ENCODE measurements at places on chromosomes 3 and 15.

DNA sequence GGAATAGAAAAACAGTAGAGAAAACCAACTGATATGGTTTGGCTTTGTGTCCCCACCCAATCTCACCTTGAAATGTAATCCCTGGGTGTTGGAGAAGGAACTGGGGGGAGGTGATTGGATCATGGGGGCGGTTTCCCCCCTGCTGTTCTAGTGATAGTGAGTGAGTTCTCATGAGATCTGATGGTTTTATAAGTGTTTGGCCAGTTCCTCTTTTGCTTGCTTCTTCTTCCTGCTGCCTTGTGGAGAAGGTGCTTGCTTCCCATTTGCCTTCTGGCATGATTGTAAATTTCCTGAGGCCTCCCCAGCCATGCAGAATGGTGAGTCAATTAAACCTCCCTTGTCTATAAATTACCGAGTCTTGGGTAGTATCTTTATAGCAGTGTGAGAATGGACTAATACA is 48.4 kb downstream of the EOMES start:
- no peak for DNase-seq

GRCh38 chr3:141239511-141240281 is 8.1 kb downstream of the PXYLP1 start:
- no peak for DNase-seq

GRCh38 chr15:61367953-61368352 is 138.9 kb upstream of the RORA start:
- no peak for DNase-seq

DNA sequence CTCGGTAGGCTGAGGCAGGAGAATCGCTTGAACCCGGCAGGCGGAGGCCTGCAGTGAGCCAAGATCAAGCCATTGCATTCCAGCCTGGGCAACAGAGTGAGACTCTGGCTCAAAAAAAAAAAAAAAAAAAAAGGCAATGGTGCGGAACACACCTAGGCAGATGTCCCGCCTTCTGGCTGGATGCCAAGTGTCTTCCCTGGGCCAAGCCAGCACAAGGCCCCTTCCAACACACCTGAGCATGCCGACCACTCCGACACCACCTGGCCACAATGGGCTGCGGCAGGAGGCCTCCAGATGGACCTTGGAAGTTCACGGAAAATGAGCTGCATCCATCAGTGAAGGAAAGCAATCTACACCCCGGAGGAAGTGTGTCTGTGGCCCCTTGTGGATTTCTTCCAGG is 19.0 kb downstream of the NUP210 start:
- DNase-seq: no peak

- no peak for DNase-seq
Observed at GRCh38 chr15:44427756-44428724, 611 bp downstream of the CTDSPL2 start.

GRCh38 chr15:48682942-48683651 is 37.6 kb upstream of the FBN1 start:
- no peak for DNase-seq

DNA sequence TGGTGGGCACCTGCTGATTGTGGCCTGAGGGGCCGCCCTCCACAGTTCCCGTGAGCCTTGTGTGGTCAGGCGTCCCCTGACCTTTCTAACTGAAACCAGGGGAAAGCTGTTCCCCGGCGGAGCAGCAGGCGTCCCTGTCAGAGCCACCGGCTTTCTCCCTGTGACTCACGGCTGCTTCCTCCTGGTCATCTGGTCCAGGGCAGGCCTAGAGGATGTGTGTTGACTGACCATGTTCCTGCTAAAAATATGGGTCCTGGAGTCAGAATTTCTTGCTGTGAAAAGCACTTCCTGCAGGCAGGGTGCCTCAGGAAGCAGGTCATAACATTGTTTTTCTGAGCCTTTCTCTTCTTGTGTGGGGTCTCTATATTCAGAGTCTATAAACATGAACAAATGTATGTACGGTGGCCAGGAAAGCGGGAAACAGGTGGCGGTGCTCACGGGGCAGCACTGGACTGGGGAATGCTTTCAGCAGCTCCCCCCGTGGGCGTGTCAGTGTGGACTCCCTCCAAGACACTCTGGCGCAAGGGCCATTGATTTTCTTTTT is 38.4 kb upstream of the CGNL1 start:
- no peak for DNase-seq

DNA sequence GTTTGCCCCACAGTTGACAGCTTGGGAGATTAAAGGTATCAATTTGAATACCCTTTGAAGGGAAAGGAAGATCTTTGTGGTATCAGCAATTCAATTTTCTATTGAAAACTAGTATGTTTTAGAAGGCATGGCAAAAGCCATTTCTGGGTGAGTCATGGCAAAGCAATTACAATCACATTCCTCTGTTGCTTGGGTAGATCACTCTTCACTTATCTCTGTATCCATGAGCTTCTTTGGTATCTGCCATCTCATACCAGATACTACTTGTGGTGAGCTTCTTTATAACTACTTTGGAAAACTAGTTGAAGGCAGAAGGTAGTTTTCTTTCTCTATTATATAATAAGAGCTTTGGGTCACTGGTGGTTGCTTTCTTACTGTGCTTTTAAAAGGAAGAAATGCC is 28.3 kb upstream of the LSAMP start:
- DNase-seq: no peak

GRCh38 chr3:176274161-176274560 is 923.1 kb downstream of the TBL1XR1 start:
- DNase-seq: peak; percentile 95

DNA sequence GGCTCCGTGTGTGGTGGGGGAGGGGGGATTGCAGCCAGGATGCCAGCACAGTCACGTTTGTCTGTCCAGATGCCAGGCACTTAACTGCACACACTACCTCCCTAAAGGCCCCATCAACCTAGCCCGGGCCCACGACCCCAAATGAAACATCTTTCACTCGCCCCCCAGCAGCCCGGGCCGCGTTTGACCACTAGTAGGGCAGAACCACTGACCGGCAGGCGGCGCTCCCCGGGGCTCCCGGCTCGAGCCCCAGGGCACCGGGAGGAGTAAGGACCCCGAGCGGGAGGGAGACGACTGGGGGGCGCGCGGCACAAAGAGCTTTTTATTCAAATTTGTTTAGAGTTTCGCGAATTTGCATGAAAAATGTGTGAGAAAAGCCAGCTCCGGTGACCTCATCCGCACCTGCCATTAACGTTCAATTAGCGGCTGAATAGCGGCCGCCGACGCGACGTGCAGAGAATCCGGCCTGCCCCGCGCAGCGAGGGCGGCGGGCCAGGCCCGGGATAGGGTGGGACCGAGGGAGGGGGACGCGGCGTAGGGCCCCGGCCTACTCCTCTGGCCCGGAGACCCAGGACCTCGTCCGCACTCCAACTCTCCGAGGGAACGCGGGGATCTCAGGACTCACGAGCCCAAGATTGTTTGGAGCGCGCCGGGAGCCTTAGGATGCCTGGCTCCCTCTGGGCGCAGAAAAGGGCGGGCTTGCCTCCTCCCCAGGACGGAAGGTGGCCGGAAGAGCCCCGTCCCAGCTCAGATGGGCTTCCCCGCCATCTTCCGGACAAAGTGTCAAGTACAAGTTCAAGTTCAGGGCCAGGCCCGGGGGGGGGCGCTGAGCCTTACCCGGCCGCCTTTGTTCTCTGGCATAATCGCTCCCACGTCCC is 64.9 kb upstream of the POLG start:
- peak; percentile 28 for DNase-seq

DNA sequence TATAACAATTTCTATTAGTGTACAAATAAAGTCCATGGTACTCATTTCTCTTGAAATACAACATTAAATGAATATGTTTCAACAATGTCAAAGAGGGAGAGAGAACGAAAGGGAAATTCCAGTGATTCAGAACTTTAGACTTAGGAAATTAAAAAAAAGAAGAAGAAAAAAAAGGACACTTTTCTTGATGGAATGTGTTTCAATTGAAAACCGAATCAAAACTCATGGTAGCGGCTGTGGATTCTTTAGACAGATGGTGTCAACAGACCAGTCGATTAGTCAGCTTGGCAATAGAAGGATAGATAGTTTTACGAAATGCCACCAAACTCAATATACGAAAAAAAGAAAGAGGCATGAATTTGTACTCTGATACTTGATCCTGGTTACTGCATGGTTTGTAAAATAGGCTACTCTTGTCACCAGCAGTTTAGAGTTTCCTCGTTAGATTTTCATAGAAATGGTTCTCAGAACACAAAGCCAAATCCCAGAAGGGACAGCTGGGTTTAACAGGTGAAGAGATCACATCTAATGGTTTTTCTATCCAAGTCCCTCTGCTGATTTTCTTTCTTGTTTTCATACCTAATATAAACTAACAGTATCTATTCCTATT is 793.5 kb downstream of the ROBO1 start:
- no peak for DNase-seq

DNA sequence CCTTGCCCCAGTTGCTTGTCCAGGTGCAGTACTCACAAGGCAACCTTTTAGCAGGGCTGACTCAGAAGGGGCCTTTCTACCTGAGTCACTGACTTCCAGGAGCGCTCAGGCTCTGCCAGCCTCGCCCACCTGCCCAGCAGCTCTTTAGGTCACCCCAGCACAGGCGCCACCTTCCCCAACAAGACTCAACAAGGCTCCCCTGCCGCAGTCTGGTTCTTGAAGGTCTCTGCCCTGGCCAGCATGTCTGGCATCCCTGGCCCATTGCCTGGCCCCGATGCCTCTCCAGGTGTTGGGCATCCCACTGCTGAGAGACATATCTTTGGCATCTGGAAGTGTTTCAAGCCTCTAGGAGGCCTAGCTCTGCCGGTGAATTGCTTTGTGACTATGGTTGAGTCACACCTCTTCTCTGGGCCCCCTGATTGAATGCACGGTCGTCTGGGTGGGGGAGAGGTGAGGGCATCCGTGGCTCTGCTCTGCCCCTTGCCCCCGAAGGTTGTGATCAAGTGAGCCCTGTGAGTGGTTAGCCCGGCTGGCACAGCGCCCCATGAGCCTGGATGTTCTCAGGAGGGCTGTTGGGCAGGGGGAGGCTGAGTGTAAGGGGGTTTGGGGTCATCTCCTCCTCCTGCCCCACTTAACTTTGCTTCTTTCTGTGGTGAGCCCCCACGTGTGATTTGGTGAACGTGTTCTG is 21.6 kb downstream of the SNX33 start:
- DNase-seq: no peak

DNA sequence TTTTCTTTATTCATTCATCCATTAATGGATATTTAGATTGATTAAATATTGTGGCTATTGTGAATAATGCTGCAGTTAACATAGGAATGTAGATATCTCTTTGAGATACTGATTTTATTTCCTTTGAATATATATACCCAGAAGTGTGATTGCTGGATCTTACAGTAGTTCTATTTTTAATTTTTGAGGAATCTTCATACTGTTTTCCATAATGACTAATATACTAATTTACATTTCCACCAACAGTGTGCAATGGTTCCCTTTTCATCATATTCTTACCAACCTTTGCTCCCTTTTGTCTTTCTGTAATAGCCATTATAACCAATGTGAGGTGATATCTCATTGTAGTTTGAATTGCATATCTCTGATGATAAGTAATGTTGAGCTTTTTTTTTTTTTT is 106.3 kb downstream of the OTOL1 start:
- DNase-seq: no peak

DNA sequence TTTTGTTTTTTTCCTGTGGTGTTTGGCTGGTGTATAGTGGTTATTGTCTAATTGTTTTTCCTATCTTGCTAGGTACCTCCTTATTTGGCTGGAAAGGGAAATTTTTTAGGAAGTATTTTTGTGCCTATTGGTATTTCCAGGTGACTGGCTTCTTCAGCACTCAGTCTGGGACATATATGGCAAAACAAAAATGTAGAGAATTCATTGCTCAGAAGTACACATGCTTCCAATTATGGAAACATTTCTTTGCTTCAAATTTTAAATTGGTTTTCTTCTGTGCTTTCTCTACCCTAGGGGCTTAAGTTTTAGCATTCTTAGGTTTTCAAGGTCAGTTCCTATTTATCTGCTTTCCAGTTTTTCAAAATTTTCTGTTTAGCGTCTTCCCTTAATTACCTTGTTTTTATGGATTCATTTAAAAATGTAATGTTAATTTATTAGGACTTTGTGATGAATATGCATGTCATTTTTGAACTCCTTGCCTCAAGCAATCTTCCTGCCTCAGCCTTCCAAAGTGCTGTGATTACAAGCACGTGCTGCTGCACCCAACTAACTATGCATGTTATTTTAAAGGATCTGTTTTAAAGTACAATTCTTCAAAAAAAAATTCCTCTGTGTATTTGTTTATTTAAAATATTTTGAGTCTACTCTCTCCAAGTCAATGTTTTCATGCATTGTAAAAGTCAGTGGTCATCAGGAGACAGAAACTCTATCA is 231.9 kb upstream of the DPPA4 start:
- DNase-seq: no peak

- no peak for DNase-seq
Observed at GRCh38 chr3:59886790-59887189, 837.0 kb upstream of the CFAP20DC start.

- DNase-seq: no peak
Observed at GRCh38 chr15:37973856-37974255, 39.4 kb downstream of the TMCO5A start.

DNA sequence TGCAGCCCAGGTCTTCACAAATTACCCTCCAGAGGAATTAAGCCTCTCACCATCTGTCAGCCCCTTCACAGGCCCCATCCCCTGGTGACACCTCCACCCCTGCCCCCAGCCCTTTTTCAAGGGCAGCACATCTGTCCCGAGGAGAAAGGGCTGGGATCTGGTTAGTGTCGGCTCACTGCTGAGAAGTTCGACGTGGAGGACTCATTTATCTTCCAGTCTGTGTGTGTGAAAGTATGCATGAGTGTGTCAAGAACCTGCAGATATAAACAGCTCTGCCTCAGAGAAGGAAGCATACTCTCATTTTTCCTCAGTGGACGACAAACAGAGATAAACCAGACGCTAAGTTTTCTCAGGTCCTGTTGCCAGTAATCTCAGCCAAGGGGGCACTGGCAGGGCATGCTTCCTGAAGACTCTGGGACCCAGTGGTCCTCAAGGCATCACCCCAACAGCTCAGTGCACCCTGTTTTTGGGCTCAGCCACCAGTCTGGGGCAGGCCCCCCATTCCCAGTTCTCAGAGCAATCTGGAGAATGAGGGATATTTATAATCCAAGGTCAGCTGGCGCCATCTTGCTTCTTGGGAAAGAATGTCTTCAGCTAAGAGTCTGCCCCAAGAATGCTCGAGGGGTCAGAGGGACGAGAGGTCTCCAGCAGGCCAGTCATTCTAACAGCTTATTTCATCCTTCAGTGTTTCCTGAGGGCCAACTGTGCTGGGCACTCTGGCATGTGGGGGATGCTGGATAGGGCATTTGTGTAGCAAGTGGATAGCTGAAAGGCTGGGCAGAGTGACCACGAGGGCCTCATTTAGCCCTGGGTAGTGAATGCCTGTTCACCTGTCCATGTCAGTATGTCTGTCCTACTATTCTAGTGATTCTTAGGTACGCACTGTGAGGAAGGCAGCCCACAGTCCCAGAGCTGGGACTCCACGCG is 73.6 kb downstream of the ADCY5 start:
- no peak for DNase-seq
